ENCODE measurements at places on chromosomes 12 and 14. TPM values are rescaled to one million over a fixed set of nuclear protein-coding genes. Genes with fewer than 3 reads are reported as not detected.

GRCh38 chr14:23408307-23408630 lies 196 bp upstream of the MYH6 start:
- no peak for DNase-seq

TTC9 gene
- total RNA-seq = 1.3 TPM

- DNase-seq = no peak
Observed at GRCh38 chr12:64706857-64707256, 52.3 kb downstream of the GNS start.

DNA sequence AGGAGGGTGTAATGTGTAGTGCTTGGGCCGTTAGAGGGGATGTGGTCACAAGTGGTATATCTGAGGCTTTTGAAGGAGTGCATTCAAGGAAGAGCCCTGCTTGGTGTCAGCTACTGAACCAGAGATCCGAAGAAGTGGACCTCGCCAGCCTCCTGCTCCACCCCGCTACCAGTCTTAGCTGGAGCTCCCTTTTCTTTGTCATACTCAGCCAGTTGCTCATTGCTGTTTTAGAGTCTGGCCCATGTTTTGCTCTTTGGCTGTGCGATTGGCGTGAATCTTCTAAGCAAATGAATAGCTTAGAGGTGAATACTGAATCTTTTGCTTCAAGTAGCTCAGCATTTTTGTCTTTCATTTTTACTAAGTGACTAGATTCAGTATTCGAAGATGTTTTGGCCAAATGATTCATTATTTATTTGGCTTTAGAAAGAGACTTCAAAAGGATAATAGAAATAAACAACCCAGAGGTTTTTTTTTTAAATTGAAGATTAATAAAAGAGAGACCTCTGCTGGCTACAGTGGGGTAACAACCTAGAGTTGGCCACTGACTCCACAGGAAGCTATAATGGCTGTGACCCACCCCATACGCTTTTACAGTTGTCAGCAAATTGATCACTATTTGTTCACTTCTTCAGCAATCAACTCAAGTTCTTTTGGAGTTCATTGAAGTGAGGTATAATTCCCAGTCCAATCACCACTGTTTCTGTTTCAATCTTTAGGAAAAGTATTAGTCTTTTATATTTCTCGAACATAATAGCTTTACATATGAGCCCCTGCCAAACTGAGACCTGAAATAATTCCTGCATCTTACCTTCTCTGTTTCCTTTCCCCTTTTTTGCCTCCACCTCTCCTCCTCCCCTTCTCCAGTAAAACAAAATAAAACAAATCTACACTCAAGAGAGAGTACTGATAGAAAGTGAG lies 19.9 kb downstream of the CDKN1B start:
- peak; percentile 69 for DNase-seq

PRB2 gene
- not detected for total RNA-seq

BEST3 gene
- not detected for total RNA-seq
